Head of caudate nucleus (tissue), 42 donors: ENCODE measurements at places on chromosomes 2 and 18.

DNA sequence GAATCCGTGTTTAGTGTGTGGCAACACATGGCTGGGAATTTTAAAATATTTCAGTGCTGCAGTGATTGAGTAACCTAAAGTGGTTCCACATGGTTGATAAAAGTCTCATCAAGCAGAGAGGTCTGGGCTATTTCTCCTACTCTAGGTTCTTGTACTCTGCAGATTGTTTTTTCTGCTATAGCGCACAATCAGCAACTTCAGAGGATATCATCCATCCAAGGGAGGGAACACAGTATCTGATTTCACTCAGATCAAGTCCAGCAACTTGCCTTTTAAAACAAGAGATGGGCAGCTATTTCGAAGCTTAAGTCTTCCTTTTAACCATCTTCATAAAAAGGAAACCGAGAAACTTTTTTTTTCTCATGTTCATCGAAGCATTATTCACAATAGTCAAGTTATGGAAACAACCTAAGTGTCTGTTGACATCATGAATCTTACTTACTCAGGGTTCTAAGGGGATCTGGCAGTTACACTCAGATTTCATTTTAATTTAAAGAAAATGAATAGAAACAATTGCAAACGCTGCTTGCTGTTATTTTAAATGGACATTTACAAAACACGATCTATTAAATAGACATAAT, 172.7 kb upstream of the TRIB2 start:
- no peak for DNase-seq

GRCh38 chr2:69159986-69160385, 147.0 kb downstream of the ANTXR1 start:
- DNase-seq = no peak

DNA sequence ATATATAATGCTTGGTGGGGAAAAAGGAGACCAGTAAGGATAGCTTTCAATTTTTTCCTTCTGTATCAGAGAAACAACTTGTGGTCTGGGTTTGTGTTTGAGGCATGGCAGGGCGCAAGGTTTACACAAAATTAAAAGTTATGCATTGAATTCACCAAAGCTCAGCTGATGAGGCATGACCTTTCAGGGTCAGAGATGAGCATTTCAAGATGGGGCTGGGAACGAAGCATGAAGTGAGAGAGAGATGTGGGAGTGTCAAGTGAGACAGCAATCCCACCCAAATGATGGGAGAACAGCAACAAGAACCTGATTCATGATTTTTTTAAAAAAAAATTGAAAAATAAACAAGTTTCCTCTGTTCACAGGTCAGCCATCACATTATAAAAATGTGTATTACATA, 4.9 kb downstream of the GPR55 start:
- no peak for DNase-seq

DNA sequence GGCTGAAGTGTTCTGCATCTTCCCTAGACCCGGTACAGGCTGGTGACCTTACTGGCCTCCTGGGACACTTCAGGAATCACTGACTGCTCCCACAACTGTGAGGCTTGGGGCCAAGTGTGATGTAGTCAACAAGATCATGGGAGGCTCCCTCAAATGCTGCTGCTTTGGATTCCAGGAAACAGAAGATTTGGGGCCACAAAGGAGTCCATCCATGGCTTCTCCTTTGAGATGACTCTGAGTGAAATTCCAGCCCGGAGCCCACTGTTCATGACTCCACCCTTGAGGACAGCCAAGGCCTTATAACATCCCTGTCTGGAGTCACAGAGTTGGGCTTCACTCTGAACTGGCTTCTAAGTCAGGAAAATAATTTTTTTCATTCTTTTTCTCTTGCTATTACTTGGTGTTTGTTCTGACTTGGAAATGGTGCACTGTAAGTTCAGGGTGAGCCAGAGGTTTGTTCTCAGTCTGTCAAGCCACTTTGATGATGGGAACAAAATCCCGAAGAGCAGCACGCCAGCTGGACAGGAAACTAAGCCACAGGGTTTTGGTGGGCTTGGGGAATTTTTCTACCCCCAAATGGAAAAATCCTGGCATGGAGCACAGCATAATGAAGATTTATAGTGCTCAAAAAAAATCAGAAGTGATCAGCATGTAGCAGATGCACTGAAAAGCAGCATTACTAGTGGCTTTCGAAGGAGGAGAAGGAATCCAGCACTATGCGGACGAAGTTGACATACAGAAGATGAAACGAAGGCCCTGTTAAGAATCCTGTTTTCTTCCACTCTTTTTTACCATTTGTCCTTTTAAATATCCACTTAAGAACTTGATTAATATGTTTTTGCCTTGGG, 98.1 kb upstream of the ZFP36L2 start:
- DNase-seq = no peak

DNA sequence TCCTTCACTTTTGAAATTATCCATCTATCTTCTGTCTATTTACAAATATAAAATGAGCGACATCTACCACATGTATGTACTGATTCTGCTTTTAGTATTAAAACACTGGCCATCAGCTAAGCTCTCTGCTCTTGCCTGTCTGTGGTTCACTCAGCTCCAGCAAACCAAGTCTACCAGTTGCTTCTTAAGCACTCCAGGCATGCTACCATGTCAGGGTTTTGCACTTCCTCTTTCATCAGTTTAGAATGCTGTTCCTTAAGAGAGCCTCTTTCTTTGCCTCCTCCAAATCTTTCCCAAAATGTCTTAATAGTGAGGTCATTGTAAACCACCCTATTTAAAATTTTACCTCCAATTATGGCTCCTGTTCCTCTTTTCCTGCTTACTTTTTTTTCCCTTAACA, 59.5 kb downstream of the SCN3A start:
- no peak for DNase-seq

DNA sequence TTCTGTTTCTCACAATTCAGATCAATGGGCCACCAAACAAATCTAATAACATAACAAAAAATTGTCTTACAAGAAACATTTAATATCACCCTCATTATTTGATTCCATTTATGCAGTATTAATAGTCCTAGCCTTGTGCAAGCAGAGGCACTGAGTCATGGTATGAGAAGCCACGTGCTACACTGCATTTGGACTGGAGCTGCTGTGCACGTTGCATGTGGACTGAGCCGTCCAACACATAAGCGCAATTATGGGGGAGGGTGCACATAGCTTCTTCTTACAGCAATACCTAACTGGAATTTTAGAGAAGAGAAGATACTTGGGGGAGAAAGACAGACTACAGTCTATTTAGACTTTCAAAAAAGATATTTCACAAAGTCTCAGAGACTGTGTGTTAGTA, 329.6 kb upstream of the ID2 start:
- DNase-seq = no peak

- DNase-seq = peak; percentile 70
Measured at GRCh38 chr2:240387669-240388358, 47.6 kb upstream of the GPC1 start.

- DNase-seq = no peak
Measured at GRCh38 chr2:49619804-49620203, 465.5 kb upstream of the FSHR start.

- DNase-seq = no peak
Measured at GRCh38 chr2:135790423-135790822, 46.6 kb downstream of the LCT start.

DNA sequence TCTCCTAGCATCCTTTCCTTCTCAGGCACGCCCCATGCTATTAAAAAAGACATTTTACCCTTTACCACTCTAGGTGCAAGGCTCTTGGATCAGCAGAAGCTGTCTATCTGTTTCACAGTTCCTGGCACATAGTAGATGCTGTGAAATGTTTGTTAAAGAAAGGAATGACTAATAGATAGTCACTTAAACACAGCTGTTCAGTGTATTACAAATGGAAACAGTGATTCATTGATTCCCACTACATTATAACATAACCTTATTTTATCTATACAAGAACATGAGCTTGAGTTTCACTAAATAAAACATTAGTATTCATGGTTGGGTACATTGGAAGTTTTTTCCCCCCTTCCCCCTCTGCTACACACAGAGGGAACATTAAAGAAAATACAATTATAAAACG, 142.1 kb downstream of the ASXL3 start:
- DNase-seq = no peak

- DNase-seq = no peak
Measured at GRCh38 chr2:238158018-238158508, 707 bp upstream of the ERFE start.

- no peak for DNase-seq
Measured at GRCh38 chr2:1811258-1811970, 67.1 kb upstream of the PXDN start.

- DNase-seq = peak; percentile 64
Measured at GRCh38 chr2:32926708-32927084, 20.1 kb upstream of the LTBP1 start.

DNA sequence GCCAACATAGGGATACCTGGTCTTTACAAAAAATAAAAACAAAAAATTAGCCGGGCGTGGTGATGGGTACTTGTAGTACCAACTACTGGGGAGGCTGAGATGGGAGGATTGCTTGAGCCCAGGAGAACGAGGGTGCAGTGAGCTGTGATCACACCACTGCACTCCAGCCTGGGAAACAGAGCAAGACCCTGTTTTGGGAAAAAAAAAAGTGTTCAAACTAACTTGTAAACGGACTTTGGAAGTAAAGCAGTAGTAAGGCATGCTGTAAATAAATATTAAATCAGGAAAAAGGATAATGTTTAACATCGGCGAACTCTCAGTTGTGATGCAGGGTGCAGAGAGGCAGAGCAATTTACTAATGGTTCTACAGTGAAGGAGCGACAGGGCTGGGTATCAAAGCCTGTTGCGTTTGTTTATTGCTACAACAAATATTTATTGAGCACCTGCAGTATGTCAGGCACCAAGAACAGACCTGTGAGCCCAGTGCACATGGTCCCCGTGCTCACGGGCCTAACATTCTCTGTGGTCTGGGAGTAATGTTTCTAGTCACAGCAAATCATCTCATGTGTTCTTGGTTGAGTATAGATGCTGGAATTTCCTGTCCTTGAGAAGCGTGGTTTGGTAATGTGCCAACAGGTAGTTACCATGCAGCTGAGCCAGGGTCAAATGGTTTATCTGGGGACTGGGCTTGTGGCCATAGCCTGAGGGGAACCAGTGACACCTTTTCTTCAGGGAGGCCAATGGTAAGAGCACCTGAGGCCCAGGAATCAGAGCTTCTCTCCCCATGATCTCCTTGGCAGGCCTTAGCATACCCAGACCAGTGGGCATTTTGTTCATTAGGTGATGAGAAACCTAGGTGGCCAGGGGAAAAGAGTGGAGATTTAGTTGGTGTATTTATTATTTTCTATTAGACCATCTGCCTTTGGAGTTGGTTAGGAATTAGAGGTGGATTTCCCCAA, 27.9 kb upstream of the GREB1 start:
- no peak for DNase-seq

GRCh38 chr2:135825550-135826176, 11.3 kb downstream of the LCT start:
- DNase-seq = no peak

DNA sequence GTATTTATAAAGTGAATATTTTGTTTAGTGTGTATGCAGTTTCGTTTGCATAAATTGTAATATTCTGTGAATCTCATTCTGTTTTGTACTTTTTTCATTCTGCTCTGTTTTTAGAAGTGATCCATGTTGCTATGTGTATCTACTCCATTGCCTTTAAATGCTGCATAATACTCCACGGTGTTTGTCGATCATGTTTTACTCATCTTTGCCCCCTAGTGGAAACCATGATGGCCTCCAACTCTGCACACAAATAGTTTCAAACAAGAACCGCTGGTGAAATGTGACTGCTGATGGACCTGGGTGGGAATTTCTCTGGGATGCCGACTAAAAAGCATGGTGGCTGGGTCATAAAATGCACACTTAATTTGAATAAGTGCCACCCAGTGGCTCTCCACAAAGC, 32.0 kb upstream of the SKOR2 start:
- DNase-seq = no peak

DNA sequence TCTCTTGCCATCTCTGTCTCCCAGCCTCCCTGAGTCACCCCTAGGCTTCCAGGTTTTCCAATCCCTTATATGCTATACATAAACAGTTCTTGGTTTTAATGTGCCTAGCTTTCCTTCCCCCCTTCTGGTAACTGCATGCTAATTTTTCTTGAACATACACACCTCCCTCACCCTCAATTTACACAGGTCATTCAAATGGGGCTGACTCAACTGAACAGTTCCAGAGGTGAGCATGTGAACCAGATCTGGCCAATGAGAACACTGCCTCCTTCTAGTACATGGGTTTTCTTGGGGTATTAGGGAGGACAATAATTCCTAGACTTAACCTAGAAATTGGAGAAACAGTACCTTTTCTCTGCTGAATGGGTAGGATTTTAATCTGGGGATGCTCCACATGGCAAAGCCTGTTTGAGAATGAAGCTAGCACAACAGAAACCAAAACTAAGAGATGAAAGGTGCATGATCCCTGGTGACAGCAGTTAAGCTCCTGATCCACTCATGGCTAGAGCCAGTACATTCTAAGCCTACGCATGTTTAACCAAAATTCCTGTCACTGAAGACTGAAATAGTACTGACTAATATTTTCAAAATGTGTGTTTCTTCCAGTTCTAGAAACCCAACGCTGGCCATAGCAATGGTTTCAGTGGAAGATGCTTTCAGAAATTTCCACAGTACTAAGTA, 11.8 kb downstream of the SLC25A12 start:
- DNase-seq = no peak

- no peak for DNase-seq
Measured at GRCh38 chr18:37447962-37448888, 117.4 kb downstream of the CELF4 start.

- no peak for DNase-seq
Measured at GRCh38 chr2:134233728-134234136, 20.1 kb upstream of the MGAT5 start.

DNA sequence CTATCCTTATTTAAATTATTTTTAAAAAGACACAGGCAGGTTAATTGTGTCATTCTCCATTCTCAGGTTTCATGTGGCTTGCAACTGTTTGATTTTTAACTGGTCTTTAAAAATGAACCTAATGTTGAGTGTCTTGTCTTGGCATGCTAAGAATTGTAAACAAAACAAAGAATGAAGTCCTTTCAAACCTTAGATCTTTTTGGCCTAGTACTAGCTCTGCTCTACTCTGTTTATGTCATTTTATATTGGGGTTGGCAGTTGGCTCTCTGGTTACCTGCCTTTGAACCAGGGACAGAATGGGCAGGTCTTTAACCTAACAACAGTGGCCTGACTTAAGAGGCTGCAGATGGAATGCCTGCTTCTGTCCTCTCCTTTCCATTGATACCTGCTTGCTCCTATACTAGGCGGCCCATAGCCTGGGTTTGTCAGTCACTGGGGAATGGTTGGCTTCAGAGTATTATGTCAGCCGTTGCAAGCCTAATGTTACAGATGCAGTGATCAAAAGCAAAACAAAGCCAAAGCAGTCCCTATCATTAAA, 85.5 kb downstream of the MTA3 start:
- DNase-seq = no peak

DNA sequence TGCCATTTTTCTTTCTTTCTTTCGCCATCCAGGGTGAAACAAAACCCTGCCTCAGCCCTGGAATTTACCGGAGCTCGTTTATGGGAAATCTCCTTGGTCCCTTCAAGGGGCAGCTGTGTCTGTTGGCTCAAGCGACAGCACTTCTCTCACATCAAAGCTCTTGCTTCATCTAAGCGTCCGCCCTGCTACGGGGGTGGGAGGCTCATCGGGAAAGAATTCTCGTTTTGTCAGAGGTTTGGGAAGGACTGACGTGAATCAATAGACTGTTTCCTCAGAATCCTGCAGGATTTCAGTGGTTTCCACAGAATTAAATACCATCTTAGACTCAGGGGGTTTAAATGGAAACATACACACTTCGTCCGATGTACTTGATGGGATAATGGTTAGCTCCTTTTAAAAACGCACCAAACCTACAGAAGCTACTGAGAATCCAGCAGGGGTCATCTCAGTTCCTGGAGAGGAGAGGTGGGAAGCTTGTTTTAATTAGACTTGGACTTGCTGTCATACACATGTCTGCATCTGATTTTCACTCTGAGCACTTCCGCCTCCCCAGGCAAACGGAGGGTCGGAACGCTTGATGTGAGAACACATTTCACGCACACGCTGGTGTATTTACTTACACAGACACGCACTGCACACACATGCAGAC, 91.6 kb downstream of the ASB1 start:
- DNase-seq = no peak
